Ureter (tissue), 1 donor: ENCODE measurements at places on chromosomes 7 and 10. TPM values are rescaled to one million over a fixed set of nuclear protein-coding genes. Genes with fewer than 3 reads are reported as not detected.

SPDYE9 gene
- total RNA-seq = not detected

PDK4 gene
- total RNA-seq = 27.8 TPM

STOX1 gene
- 1.1 TPM for total RNA-seq

EPHA1 gene
- 24.9 TPM for total RNA-seq

IGFBP1 gene
- not detected for total RNA-seq

RAPGEF5 gene
- total RNA-seq = 56.9 TPM

NUDT13 gene
- 2.5 TPM for total RNA-seq

ASZ1 gene
- total RNA-seq = not detected

GNAT3 gene
- total RNA-seq = not detected

C10orf88 gene
- 10.7 TPM for total RNA-seq

DNA sequence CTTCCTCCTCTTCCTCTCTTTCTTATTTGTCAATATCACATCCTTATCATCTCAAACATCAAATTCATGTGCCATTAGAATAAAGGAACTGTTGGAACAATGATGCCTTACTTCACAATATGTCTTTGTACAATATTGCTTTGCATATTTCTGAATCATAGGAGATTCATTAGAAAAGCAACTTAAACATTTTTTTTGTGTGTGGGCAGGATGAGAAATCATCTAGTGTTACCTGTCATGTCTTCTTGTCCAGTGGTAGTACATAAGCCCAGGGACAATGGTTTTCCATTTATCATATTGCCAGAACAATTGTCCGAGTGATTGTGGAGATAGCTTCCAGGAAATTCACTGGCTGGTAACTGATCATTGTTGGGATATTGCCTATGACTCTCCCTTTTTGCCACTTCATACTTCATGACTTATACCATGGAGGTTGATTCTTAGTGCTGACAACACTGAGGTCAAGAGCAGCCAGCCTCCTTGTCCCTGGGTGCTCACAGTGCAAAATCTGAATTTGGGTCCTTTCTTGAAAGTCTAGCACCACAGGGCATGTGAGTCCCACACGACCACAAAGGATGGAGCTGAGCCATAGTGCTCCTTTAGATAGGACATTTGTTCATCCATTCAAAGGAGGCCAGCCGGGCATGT, 215.0 kb downstream of the MDFIC start:
- DNase-seq = no peak

- no peak for DNase-seq
Observed at GRCh38 chr10:110355141-110355831, 50.6 kb upstream of the SMNDC1 start.

DNA sequence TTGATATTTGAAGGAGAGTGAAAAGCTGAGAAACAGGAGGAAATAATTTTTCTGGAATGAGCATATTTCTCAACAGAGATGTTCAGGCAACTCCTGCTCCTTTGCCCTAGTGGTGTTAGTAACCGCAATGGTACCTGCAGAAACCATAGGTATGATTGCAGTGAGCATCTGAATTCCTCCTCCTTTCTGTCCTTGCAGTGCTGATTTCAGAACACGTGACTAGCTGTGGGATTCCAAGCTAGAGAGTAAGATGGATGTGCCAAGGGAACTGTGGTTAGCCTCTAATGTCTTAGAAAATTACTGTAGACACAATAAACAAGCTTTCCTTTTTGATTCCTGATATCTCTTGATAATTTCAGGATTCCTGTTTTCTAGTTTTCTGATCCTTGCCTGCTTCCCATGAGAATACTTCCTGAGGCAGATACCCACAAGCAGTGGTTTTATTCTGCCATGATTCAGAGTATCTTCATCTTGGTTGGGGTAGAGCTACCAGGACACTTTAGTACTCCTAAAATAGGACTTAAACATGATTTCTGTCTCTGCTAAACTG, 27.5 kb downstream of the LRGUK start:
- DNase-seq = no peak

DNA sequence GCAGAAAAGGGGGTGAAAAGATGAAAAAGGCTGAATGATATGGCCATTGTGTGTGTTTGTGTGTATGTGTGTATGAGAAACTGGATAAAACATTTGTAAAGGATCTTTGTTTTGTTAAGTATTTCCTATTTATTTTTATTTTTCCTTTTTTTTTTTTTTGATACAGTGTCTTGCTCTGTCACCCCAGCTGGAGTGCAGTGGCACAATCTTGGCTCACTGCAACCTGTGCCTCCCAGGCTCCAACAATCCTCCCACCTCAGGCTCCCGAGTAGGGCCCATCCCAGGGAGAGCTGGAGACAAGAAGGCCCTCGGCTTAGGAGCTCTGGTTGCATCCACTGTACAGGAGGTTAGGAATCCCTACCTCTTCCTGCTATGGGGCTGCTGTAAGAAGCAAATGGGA, 6.9 kb upstream of the CALML5 start:
- DNase-seq = no peak

GRCh38 chr10:71975871-71976725, 11.9 kb downstream of the CHST3 start:
- DNase-seq = peak; percentile 60

- DNase-seq = no peak
Observed at GRCh38 chr7:93352881-93353280, 120.7 kb downstream of the VPS50 start.

DNA sequence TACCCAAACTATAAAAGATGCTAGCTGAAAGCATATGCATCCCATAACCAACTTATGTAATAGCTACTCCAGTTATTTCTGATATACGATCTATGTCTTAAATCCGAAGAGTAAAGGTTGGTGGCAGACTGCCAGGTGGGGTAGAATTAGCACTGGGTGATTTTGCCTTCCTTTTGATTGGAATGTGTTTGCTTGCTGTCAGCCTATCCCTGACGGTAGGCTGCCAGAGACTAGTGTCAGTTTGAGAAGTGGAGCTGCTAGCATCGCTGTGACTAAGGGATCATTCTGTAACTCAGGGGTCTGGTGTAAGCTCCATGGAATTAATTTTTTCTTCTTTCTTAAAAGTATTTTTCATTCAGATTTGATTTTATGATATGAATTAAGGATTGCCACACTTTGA, 9.5 kb upstream of the SEM1 start:
- no peak for DNase-seq

- DNase-seq = no peak
Observed at GRCh38 chr7:127890726-127891125, 140.5 kb downstream of the LRRC4 start.

DNA sequence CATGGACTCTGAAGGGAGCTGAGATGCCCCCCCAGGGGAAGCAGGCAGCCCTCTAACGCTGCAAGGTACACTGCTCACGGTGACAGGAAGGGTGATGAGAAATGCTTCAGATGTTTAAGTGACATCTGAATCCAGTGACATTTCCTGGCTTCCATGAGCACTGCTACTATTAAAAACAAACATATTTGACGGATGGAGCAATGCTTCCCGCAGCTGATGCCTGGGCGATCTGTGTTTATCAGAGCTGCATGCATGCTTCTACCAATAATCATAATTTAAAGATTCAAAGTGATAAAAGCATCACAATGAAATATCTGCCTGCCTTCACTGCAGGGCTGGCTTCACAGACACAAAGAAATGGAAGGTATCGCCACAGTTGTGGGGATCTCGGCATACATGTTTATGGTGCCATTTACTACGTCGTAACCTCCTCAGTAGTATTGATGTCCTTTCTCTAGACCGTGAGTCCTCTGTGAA, 66.1 kb upstream of the AOAH start:
- DNase-seq = no peak

GRCh38 chr7:15839416-15840100, 153.1 kb upstream of the MEOX2 start:
- DNase-seq = peak; percentile 45

- DNase-seq = no peak
Observed at GRCh38 chr7:141045126-141045841, 28.6 kb upstream of the TMEM178B start.

GRCh38 chr10:11813855-11814567, 9.1 kb upstream of the PROSER2 start:
- DNase-seq = no peak

DNA sequence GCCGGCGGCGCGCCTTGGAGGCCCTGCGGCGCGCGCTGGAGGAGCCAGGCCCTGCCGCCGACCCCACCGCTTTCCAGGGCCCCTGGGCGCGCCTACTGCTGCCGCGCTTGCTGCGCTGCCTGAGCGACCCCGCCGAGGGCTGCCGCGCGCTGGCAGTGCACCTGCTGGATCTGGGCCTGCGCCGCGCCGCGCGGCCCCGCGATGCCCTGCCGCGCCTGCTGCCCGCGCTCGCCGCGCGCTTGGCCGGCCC, 280 bp downstream of the DNAAF5 start:
- DNase-seq = no peak

DNA sequence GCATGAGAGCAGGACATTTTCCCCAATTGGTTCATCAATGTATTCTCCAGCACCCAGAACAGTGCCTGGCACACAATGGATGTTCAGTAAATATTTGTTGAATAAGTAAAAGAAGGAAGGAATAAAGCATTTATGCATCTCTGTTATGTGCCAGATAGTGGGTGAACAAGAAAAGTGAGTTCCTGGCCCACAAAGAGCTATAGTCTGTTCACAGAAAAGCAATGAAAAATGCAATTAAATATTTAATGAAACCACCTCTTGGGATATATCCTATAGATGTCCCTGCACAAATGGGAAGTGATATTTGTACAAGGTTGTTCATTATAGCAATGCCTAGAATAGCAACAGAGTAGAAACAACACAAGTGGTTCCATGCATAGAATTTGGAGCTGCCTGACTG, 2.1 kb downstream of the ABCA13 start:
- no peak for DNase-seq

GRCh38 chr10:48330269-48330668, 23.8 kb downstream of the MAPK8 start:
- no peak for DNase-seq

DNA sequence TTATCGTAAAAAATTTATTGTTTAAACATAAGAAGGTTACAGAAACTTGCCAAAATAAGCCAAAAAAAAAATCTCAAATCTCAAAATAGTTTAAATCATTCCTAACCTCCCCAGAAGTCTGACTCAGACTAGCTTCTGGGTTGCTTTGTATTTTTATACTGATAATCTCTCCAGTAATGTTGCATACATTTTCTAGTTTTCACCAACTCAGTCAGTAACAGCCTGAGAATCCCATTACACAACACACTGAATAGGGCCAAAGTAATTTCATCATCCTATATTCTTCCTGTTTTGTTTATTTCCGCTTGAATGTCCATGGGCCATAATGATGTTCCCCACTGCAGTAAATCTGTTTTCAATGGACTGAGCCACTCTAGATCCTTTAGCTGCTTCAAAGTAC, 478.5 kb downstream of the GPAM start:
- no peak for DNase-seq
